ENCODE measurements at places on chromosomes 11 and 22.

GRCh38 chr11:110031171-110031570 is 62.0 kb upstream of the ZC3H12C start:
- DNase-seq = no peak

GRCh38 chr11:10856689-10857458 is 979 bp downstream of the ZBED5 start:
- DNase-seq = no peak

DNA sequence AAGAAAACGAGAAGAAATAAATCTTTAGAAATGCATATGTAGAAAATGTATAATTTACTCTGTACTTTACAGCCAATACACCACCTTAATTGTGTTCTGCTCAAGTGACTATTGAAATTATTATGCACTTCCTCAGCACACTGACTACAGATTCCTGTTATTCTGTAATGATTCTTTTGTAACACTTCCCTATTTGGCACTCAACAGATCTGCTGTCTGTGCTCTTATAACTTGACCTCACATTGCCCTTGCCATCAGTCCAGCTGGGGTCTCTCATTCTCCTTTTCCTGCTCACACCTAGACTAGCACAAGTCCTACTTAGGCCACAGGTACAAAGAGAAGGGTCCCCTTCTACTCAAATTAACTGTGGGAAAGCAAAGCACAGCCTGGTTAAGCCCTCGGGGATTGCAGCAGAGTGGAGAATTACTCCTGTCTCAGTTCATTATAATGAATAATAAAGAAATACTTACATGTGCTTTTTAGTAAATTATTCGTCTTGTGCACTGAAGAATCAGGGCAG is 860.4 kb downstream of the OPCML start:
- no peak for DNase-seq

DNA sequence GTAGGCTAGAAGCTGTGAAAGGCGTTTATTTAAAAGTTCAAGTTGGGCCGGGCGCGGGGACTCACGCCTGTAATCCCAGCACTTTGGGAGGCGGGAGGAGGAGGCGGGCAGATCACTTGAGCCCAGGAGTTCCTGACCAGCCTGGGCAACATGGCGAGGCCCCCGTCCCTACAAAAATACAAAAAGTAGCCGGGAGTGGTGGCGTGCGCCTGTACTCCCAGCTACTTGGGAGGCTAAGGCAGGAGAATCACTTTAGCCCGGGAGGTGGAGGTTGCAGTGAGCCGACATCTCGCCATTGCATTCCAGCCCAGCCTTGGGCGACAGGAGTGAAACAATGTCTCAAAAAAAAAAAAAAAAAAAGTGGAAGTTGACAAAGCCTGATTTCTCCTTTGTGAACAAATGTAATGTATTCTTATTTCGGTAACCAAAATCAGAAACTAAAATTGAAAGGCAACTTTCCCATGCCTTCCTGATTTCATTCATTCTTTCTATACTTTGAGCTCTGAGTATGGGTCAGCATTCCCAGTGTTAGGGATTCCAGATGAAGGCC is 825 bp downstream of the PTPMT1 start:
- peak; percentile 33 for DNase-seq

- DNase-seq = no peak
Measured at GRCh38 chr11:86535773-86536172, 136.6 kb downstream of the ME3 start.

GRCh38 chr11:129611661-129612446 is 203.8 kb upstream of the TMEM45B start:
- DNase-seq = no peak

- DNase-seq = no peak
Measured at GRCh38 chr11:78399136-78399535, 18.5 kb downstream of the GAB2 start.

DNA sequence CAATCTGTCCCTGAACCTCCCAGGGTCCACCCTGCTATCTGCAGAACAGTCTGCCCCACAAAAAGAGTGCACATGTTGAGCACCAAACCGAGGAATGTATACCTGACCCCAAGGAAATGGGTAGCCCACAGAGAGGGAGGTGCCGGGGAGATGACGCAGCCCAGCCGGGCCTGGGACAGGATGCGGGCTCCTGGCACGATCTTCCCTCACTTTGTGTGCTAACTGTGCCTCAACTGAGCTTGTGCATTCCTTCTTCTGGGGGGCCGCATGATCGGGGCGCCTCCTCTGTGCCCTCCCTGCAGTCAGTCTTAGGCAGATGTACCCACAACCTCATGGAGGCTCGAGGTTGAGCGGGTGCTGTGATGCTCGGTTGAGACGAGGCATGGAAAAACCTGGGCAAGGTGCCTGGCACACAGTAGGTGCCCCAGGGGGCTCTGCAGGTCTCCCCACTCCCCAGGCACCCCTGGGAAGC is 2.4 kb downstream of the GAS2L1 start:
- peak; percentile 70 for DNase-seq

GRCh38 chr11:41714101-41714500 is 254.6 kb upstream of the LRRC4C start:
- no peak for DNase-seq

DNA sequence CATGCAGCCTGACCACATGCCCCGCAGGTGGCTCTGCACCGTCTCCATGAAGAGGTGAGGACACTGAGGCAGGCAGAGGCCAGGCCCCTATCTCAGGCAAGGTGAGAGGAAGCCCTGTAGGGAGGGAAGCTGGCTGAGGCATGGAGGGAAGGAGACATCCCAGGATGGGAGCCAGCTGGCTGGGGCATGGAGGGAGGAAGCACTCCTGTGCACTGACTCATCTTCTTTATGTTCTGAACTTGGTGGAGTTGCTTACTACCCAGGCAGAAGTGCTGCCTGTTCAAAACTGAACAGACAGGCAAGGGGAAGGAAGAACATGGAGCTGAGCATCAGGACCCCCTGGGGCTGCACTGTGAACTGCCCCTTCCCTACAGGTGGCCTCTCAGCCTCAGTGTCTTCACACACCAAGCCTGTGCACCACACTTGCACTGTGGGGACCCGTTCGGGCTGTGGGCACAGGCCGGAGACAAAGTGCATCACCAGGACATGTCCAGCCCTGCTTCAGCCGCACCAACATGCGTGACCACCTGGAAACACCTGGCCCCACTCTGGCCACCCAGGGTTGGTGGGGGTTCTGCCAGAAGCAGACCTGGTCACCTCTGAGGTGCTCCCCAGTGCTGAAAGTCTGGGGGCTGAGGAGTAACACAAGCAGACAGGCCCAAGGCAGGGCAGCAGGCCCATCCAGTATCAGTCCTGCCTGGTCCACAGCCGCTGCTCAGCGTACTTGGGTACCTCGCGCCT is 55.5 kb downstream of the DGCR2 start:
- DNase-seq = no peak

DNA sequence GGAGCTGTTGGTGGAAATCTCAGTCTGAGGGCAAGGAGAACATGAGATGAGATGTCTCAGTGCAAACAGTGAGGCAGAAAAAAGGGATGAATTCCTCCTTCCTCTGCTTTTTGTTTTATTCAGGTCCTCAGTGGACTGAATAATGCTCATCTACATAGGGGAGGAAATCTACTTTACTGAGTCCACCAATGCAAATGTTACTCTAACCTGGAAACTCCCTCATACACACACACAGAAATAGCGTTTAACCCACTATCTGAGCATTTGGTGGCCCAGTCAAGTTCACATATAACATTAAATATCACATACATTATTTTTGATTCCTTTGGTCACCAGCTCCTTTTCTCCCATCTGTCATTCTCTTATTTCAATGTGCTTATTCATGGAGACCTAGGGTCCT is 418.8 kb downstream of the TMEM135 start:
- no peak for DNase-seq

DNA sequence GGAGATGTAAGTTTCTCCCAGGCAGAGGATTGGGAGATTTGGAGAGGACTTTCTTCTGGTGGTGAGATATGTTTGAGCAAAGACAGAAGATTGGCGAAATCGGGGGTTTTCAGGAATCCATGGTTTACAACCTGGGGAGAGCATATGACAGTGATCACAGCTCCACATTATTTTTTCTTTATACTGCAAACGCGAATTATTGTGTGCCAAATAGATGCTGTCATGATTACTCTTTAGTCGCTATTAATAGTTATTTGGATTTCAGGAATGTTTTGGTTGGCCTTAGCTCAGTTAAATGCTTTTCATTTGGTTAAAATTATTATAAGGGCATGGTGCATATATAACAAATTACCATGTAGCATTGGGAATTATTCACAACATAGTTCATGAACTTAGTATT is 15.2 kb downstream of the ATXN10 start:
- DNase-seq = no peak

- no peak for DNase-seq
Measured at GRCh38 chr11:34175284-34176019, 70.0 kb downstream of the NAT10 start.

DNA sequence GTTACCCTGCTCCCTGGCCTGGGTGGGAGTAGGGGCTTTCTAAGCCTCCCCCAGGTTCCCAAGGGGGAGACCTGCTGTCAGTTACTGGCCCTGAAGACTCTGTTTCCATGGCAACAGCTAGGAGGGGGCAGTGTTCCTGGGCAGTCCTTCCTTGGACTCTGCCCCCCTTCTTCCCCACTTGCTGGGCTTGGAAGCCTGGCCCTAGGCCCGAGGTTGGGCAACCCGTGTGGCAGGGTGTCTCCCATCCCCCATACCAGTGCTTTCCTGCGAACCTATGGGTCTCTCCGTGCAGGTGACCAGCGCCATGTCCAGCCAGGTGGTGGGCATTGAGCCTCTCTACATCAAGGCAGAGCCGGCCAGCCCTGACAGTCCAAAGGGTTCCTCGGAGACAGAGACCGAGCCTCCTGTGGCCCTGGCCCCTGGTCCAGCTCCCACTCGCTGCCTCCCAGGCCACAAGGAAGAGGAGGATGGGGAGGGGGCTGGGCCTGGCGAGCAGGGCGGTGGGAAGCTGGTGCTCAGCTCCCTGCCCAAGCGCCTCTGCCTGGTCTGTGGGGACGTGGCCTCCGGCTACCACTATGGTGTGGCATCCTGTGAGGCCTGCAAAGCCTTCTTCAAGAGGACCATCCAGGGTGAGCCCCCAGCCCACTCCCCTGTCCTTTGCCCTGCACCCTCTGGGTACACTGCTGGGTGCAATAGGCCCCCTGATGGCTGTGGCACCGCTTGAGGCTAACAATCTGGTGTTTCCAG is 1.7 kb downstream of the ESRRA start:
- no peak for DNase-seq

DNA sequence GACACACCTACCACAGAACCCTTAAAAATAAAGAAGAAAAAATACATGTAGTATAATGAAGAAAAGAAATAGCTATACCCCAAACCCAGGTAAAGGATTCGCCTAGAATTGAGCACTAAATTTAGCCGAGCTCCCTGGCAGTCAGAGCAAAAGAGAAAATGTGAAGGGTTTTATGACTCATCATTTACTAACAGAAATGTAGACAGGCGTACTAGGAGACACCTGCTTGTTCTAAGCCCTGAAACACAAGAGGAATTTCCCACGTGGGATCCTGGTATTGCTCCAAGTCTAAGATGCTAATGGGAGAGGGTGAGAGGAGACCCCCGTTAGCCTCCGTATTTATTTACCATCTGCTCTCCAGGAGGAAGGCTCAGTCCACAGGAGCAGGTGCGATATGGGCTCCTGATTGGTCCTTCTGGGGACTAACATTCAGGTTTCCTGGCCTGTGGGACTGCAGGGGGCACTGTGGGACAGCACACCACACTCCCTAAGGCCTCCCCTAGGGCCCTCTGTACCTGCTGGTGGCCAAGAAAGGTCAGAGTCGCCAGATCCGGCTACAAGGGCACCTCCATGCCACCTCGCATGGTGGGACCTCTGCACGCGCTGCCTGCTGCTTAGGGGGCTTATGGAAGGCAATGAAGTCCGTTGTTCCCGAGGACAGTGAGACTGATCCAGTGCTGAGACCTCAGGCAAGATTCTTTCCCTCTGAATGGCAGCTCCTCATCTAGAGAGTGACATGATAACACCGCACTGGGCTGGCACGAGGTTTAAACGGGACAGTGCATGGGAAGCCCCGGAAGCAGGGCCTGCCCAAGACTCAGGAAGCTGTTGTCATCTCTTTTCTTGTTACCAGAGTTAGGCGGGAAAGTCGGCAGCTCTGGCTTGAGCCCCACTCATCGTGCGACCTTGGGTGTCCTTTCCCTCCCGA is 25.8 kb downstream of the KCNC1 start:
- DNase-seq = peak; percentile 51

DNA sequence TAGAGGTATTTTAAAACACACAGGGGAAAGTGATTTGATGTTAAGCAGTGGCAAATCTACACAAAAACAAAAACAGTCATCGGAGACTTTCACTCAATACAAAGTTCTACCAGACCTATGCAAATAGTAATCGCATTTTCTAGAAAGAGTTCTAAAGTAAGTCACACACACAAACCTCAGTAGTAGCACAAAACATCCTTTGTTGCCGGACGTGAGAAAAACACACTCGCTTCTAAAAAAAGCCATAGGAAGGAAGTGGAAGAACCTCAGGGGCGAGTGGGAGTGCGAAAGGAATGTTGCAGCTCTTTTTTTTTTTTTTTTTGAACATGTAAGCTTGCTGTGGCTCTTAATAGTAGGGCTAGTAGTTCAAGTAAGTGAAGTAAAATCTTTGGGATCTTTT is 88.9 kb downstream of the MAML2 start:
- peak; percentile 38 for DNase-seq

GRCh38 chr11:13965337-13965736 is 2.8 kb downstream of the SPON1 start:
- DNase-seq = no peak

GRCh38 chr11:102154806-102155205 is 44.6 kb downstream of the YAP1 start:
- DNase-seq = no peak

DNA sequence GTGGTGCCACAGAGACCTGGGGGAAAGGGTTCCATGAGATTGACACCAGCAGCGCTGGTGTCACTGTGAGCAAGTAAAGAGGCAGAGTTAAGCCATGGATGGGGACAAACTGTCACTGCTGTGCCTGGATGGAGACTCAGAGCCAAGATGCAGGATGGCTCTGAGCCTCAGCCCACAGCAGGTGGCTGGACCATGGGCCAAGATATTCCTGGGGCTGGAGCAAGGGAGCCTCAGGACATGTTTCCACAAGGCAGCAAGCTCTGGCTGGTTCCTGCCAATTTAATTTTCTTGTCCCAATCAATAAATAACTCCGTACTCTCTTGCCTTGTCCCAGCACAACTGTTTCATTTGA is 23.0 kb downstream of the MYO18B start:
- DNase-seq = no peak

All from activated naive CD4-positive, alpha-beta T cell treated with anti-CD3 and anti-CD28 coated beads, Interleukin-2, amount 10 ng/mL, durations not matched to agents 7 days and 5 days (primary cell).